ENCODE measurements at places on chromosomes 3 and 15.

DNA sequence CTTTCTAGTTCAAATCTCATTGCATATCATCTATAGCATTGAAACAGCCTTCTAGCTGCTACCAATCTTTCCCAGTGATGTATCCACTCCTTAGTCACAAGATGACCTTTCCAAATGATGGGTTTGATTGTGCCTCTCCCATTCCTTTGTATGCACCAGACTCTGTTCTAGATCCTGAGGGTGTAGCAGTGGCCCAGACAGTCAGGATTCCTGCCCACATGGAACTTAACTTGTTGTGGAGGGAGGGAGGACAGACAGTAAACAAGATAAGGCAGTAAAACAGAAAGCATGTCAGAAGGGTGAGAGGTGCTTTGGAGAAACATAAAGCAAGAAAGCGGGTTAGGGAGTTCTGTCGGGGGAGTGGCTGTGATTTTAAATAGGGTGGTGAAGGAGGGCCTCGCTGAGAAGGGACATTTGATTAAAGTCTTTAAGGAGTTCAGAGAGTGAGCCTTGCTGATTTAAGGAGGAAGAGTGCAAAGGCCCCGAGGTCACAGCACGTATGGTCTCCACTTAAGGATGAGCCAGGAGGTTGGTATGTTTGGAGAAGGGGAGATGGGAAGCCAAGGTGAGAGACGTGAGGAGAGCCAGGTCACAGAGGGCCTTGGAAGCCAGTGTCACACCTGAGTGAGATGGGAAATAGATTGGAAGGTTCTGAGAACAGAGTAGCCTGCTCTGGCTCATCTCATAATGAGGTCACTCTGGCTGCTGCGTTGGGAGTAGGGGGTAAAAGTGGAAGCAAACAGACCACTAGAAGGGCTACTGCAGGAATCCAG lies 38.3 kb downstream of the FAM43A start:
- no peak for DNase-seq

DNA sequence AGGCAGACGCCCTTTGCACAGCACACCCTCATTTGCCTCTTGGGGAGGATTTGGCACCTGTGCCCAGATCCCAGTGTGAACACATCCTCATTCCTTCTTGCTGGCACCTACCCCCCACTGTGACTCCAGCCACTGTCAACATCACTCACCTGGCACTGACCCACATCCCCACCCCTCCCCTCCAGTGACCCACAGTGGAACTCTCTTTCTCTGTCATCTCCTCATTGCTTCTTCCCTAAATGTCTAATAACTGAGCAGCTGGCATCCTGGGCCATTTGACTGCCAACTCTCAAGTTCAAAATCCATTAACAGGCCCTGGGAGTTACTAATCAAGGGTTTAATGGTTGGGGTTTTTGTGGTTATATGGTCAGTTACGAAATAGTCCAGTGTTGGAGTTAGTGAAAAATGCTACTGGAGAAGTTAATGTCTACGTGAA lies 14.4 kb downstream of the SNAPC5 start:
- no peak for DNase-seq

DNA sequence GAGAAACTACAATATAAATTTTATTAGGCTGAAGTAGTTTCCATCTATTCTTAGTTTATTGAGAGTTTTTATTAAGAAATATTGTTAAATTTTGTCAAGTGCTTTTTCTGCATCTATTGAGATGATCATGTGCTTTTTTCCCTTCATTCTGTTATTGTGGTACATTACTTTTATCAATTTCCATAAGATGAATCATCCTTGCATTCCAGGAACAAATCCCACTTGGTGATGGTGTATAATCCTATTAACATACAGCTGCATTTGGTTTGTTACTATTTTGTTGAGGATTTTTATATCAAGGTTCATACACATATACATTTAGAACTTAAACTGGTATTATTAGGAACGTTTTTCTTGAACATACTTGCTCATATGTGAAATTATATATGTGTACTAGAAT lies 199.8 kb downstream of the TBC1D5 start:
- no peak for DNase-seq

DNA sequence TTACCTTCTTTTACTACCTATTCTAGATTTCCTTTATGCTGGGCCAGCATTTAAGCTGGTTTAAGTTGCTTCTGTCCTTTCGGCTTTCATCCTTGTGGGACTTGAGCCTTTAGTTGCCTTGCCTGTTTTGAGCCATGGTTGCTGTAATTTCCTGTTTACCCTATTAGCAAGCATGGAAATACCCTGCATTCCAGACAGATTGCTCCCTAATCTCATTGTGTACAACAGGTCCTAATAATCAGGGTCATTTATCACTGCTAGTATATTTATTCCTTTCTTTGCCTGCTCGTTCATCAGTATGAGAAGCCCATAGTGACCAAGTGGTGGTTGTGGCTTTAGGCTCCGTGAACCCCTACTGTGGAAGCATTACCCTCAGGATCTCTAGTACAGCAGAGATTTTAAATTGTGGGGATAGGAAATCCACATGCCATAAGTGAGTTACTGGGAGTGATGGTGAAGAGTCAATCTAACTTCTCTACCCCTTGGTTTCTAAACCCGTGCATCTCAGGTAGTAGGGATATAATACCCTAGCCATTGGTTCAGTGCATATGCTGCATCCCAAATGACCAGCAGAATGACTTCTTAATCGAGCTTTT lies 31.9 kb downstream of the NCK1 start:
- DNase-seq = peak; percentile 54

DNA sequence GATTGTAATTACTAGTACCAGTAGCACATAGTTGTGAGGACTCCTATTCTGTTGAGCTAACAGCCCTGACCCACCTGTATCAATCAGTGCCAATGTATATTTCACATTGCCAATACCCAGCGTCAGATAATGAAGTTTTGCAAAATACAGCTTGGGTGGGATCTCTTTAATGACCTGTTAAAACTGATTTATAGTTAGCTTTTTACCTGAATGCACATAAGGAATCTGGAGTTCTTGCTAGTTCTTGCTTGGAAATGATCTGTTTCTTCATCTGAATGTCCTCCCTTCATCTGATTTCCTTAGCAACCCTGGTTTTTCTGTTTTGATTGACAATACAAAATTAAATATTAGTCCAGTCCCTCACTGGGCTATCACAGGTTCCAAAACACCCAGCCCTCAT lies 62.8 kb downstream of the LIPC start:
- DNase-seq = no peak

- DNase-seq = no peak
Measured at GRCh38 chr15:22863356-22863755, 24.9 kb downstream of the NIPA2 start.

DNA sequence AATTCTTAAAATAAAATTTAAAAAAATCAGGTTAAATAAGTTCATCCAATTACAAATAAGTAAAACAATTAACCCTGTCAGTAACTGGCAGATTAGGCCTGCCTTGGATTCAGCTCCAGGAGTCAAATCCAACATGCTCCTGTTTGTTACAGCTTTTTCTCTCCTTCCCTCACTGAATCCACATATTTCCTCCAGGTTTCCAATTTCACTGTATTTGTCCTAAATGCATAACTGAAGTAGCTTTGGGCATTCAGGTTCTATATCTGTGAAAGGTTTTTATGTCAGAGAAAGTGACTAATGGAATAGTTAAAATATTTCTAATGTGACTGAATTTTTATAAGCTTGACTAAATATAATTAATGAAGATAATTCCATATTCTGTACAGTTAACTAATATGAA lies 79.7 kb downstream of the IFT80 start:
- no peak for DNase-seq

DNA sequence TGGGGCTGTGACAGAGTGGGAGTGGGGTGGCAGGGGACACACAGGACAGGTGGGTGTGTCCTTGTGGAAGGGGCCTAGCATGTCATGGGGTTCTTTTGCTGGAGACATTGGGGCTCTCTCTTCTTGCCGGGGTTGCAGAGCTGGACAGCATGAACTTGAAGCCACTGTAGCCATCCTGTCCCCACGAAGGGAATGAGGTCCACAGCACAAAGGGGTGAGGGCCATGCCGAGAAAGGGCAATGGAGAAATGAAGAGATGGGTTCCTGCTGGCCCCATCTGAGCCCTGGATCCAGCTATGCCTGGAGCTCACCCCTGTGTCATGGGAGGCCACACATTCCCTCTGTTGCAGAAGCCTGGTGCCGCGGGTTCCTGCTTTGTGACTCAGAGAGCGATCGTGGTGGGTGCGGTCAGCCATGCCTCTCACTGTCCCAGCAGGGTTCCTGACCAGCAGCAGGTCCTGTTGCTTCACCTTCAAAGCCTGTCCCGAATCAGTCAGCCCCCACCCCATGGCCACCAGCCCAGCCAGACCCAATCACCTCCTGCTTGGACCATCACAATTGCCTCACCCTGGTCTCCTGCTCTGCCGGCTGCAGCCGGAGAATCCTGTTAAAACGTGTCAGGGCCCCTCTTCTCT lies 50.0 kb downstream of the DNAJB8 start:
- DNase-seq = peak; percentile 66

GRCh38 chr15:61459785-61460707 lies 230.9 kb upstream of the RORA start:
- peak; percentile 55 for DNase-seq
